ENCODE measurements at places on chromosomes 4 and X. TPM values are rescaled to one million over a fixed set of nuclear protein-coding genes. Genes with fewer than 3 reads are reported as not detected.
A peak's percentile ranks its signal among the peaks of the same experiment; 100 is the strongest.

The NLRP2B gene
- not detected for polyA plus RNA-seq

- DNase-seq = no peak
Measured at GRCh38 chrX:124488412-124489161, 142.2 kb downstream of the SH2D1A start.

DNA sequence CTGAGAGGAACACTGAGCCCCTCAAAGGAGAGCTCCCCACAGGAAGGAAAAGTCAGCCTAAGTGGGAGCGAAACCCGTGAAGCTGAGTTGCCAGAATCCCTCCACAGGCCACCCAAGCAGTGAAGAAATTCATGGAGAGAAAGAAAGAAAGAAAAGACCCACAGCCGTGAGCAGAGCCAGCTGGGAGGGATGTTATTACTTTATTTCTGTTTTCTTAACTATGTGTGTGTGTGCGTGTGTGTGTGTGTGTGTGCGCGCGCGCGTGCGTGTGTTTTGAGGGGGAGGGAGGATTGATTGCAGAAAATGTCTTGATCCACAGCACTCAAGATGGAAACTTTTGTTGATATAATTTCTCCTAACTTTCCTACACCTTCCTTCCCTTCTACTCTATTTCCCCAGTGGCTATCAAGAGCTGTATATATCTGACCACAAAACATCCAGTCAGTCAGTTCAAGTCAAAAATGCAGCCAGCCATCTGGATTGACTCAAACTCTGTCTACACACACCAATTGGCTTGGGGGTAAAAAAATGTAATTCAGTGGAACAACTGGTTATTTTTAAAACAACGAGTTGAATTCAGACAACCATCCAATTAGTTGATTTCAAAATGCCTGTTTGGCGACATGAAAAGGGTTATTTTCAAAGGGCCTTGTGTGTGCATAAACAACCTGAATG, 13.8 kb upstream of the GPC3 start:
- DNase-seq = peak; percentile 71

GRCh38 chr4:77849278-77849965, 13.2 kb upstream of the MRPL1 start:
- no peak for DNase-seq

DNA sequence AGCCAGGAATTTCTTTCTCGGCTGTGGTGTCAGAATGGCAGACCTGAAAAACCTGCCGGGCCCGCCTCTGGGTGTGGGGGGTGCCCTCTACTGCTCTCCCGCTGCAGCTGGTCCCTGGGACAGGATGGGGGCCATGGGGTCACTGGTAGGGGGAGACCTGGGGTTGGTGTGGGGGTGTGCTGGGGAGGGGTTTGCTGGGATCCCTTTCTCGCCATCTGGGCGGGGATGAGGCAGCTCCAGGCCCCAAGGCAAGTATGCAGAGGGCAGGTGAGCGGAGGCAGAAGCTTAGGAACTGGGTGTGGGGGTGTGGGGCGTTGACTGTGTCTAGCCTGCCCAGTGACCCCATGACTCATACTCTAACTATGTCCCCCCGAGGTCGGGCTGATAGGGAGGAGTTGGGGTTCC, 884 bp downstream of the CCDC120 start:
- no peak for DNase-seq

The TCEAL3 gene
- 59.7 TPM for polyA plus RNA-seq

The UBA6 gene
- 127 TPM for polyA plus RNA-seq

The SLC6A8 gene
- 13.2 TPM for polyA plus RNA-seq

The PABPC5 gene
- 2.3 TPM for polyA plus RNA-seq

The GUCY1B1 gene
- polyA plus RNA-seq = 11.2 TPM
